ENCODE measurements at places on chromosomes 4 and X. TPM values are rescaled to one million over a fixed set of nuclear protein-coding genes. Genes with fewer than 3 reads are reported as not detected.

Gene FAM47B
- polyA plus RNA-seq = not detected

Gene GLUD2
- 0.35 TPM for polyA plus RNA-seq

Gene STATH
- not detected for polyA plus RNA-seq

Gene NALF2
- polyA plus RNA-seq = 0.33 TPM

Gene AFP
- polyA plus RNA-seq = not detected

Gene HS6ST2
- polyA plus RNA-seq = 0.28 TPM

Gene TLR10
- polyA plus RNA-seq = 0.14 TPM

Gene RAB39B
- polyA plus RNA-seq = 0.28 TPM

Gene ZNF674
- 1.2 TPM for polyA plus RNA-seq

Gene DDX53
- not detected for polyA plus RNA-seq

Gene KCNE5
- 0.06 TPM for polyA plus RNA-seq

Gene MAGEA9B
- polyA plus RNA-seq = not detected

Gene GYPA
- not detected for polyA plus RNA-seq

Gene LSM6
- 35.7 TPM for polyA plus RNA-seq

Gene IL2
- polyA plus RNA-seq = not detected
